ENCODE measurements at places on chromosomes 16 and 17.
A peak's percentile ranks its signal among the peaks of the same experiment; 100 is the strongest.

DNA sequence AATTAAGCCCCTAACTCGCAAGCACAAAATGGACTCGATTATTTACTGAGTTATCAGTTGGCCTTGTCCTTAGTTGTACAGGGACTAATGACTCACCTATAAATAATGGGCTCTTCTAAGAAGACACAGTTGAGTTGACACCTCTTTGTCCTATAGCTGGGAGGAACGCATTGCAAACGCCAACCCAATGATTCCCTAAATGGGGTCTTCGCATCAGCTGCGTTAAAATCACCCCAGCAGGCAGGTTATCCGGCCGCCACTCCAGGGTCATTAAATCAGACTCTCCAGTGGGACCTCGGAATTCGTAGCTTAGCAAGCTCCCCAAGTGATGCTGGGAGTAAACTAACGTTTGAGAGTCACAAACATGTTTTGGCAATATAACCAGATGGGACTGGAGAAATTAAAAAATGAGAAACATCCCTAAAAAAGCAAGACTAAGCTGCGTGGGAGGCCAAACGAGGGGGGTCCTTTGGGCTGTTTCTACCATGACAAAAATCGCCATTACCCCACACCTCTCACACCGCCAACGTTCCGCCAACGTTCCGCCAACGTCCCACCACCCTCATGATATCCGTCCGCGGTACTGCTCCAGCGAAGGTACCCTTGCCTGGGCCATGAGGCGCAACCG, 932 bp upstream of the NFE2L1 start:
- DNase-seq, result peak; percentile 49

DNA sequence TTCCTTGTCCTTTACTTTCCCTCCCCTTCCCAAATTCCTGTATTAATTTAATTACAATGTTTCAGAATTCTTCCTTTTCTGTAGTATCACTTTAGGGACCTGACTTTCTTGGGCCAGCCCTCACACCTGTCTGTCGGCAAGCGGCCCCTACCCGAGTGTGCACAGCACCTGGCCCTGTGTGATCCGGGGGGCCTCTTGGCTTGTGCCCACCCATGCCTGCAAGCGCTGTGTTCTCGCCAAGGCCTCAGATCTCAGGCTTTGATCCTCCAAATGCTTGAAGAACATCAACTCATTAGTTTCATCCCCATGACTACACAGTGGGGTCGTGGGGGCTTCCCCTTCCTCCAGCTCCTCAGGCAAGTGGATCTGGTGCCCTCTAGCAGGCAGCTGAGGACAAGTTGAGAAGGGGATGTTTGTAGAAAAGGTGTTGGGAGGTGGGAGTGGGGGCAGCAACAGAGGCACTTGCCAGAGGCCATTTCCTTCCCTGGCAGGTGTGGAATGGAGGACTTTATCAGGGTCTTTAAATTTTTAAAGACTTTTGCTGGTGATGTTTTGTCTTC, 15.7 kb upstream of the CDH3 start:
- DNase-seq, result no peak

GRCh38 chr17:4711661-4712181, 1.3 kb downstream of the ARRB2 start:
- no peak for DNase-seq

GRCh38 chr17:82386255-82386831, 14.8 kb downstream of the UTS2R start:
- DNase-seq, result no peak

- DNase-seq, result no peak
Observed at GRCh38 chr17:65627108-65627507, 65.7 kb upstream of the AXIN2 start.

GRCh38 chr16:4623593-4623992, 1.0 kb upstream of the MGRN1 start:
- DNase-seq, result no peak

- no peak for DNase-seq
Observed at GRCh38 chr17:45940293-45940692, 45.9 kb downstream of the MAPT start.

DNA sequence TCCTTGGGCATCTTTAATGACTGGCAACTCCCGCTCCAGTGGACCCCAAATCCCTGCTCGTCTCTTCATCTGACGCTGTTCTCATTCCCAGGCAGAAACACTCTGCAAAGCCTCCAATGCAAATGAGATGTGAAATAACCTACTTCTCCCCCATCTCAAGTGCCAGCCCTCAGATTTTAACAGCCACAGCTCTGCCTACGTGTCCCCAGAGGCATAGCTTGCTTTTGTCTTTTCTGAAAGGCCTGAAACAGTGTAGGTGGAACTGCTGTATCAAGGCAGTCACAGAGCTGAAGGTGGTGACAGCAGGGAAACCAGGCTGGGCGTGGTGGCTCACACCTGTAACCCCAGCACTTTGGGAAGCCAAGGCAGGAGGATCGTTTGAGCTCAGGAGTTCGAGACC, 14.7 kb downstream of the RPH3AL start:
- no peak for DNase-seq

DNA sequence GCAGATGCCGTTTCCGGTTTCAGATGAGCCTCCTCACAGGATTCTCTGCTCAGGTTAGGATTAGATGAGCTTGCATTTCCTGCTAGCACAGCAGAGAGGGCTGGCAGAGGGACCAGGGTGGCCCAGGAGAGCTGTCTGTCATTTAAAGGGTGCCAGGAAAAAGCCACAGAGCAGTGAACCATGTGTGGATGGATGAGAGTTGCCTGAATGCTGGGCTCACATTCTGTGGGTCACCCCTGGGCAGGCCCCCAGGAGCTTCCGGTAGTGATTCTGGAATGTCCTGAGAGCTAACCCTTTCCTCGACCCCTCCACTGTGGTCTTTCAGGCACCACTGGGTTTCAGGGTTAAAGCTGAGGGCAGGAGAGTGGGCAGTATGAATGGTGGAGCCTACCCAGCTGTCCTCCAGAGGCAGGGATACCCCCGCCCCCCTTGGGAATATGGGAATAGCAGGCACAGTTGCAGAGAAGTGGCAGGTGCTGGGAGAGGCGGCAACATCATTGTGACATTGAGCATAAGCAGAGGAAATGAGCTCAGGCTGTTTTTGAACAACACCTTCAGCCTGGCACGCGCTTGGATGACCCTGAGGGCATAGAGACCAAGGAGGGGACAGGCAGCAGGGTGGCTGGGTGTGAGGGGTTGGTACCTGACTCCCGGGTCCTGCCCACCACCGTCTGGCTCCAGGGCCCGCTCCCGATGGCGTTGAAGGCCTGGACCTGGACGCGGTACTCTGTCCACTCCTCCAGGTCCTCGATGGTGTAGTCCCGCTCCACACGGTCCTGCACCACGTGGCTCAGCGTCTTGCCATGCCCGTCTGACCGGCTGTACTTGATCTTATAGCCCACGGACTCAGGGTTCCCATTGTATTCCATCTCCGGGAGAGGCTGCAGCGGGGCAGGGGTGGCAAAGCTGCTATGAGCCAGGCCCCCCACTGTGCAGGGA, 83.0 kb upstream of the CDC42EP4 start:
- peak; percentile 18 for DNase-seq

GRCh38 chr16:57585051-57585687, 42.7 kb downstream of the ADGRG5 start:
- no peak for DNase-seq

GRCh38 chr17:70104791-70105523, 29.9 kb downstream of the KCNJ16 start:
- DNase-seq, result no peak

DNA sequence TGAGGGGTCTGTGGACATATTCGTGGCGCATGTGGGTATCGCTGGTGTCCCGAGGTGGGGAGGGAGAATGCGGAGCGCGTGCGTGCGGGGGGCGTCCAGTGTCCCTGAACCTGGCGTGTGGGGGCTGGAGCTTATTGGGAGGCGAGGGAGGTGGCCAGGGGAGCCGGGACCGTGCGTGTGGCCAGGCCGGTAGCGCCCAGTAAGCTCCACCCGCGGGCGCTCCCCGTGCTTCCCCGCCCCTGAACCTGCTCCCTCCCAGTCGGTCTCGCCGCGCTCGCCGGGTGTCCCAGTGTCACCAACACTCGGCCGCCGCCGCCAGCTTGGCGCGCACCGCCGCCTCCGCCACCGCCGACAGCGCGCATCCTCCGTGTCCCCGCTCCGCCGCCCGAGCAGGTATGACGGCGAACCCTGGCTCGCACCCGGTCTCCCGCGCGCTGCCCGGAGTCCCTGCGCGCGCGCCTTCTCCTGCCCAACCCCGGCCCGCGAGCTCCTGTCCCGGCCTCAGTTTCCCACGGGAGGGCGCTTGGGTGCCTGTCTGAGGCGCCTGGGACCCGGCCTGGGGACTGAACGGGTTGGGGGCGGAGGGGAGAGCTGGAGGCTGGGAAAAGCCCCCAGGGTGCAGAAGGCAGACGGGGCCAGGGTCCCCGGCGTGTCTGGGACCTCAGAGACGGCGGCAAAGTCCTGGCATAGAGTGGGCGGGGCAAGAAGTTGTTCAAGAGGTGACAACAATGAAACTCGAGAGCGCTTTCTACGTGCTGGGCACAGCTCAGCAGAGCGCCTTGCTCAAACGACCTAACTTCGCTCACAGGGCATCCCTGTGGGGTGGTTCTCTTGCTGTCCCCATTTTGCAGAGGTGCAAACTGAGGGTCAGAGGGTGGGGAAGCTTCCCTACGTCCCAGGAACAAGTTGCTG, at the start of gene SCNN1B:
Gene SCNN1B, plus strand, starts transcription at position 258 of the 912 bp plus-strand sequence. CDS start 46,298 bp downstream, outside the sequence.
- no peak for DNase-seq

DNA sequence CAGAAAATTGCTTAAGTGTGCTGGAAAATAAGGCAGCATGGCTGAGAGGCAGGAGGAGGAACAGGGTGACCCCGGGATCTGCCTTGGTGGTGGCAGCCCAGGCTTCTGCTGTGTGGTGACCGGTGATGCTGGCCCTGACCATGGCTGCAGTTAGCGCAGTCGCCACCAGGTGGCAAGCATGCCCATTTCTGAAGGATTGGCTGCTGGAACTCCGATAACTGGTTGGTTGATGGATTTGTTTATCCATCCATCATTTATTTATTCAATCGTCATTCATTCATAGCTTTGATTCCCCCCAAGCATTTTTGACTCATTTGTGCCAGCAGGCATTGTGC, 29.1 kb upstream of the ITGA3 start:
- DNase-seq, result peak; percentile 93

DNA sequence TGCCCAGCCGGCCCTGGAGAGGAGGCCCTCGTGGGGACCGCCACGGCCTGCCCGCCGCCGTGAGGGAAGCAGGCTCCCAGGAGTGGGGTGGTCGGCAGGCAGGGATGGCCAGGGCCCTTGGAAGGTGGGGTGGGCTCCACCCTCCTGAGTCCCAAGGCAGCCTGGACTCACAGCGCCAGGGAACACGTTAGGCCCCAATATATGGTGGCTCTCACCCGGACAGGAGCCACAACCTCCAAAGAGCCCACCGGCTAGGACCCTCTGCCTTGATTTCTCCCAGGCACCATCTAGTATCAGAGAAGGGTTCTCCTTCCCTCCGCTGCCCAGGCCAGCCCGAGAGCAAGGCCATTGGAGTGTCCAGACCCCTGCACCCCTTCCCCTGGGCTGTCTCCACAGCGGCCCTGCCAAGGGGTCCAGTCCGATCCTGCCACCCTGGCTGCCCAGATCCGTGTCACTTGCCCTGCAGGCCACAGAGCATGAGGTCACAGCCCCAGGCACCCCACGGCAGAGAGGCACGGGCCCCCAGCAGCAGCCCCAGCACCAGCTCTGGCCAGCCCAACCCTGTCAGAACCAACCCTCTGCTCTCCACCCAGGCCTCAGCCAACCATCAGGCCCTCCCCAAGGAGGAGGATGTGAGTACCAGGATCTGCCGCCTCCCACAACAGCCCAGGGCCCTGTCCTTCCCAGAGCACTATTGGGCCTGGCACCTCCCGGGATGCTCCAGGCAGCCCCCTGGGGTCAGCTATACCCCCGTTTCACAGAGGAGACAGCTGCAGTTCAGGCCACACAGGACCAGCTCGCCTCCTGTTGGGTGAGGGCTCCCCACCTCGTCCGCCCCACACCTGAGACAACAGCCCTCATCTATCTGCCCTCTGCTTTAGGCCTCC, 1.1 kb upstream of the AXIN1 start:
- DNase-seq, result no peak

GRCh38 chr16:14098081-14098480, 27.0 kb downstream of the MRTFB start:
- DNase-seq, result peak; percentile 57

GRCh38 chr16:90046971-90047713, 27.9 kb upstream of the DBNDD1 start:
- peak; percentile 59 for DNase-seq

DNA sequence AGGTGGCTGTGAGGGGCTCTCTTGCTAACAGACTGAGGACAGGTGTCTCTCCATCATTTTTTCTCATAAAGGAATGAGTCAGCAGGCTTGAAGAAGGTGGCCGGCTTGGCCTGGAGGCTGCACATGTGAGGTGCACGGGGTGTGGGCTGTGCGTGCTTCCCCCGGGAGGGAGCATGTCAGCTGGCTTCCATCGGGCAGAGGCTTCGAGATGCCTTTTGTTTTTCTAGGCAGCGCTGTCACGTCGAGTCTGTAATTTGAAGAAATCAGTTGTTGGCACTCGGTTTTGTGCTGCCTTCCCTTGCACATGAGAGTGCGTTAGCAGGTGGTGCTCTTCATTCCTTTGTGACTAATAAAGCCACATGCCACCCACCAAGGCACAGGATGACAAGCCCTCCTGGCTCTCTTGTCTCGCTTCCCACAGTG, 89.7 kb downstream of the NPIPB11 start:
- no peak for DNase-seq

DNA sequence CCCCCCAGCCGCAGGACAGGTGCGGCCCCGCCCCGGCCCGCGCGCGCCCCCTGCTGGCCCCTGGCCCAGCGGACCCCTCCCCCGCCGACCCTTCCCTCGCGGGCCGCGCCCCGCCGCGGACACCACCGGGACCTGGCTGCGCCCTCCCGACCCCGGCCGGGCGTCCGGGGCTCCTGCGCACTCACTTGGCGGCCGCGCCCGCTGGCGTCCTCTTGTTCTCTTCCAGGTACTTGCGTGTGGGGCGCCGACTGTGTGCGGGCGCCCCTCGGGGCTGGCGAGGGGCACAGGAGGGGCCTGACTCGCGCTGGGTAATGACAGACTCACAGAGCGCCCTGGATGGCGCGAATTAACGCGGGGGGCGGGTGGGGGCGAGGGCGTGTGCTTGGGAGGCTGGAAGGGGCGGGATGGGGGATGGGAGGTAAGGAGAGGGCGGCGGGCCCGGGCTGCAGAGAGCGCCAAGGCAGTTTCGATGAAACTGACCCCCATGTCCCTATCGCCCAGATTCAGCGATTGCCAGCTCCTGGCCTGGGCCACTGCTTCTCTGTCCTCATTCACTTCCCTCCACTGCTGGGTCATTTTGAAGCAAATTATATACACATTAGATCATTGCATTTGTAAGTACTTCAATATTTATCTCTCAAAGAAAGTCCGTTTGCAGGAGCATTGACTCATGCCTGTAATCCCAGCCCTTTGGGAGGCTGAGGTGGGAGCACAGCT, 445 bp upstream of the DBNDD1 start:
- peak; percentile 73 for DNase-seq

DNA sequence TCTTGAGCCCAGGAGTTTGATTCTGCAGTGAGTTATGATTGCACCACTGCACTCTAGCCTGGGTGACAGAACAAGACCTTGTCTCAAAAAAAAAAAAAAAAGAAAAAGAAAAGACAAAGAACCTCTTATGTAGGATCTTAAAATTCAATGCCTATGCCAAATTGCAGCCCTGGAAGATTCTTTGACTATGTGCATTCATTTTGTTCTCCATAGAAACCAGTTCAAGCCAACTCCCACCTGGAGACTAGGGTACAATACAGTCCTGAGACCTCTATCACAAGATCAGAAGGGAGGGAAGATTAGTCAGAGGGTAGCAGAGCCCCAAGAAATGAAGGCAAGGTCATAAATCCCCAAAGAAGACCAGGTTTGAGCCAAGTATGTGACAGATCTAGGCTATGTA, 90.6 kb upstream of the HAS3 start:
- DNase-seq, result no peak

All from kidney tubule cell (primary cell).